ENCODE measurements at places on chromosomes 6 and 20.

- DNase-seq = no peak
Observed at GRCh38 chr20:31476643-31477215, 1.6 kb downstream of the REM1 start.

- DNase-seq = no peak
Observed at GRCh38 chr6:14312587-14312986, 195.0 kb downstream of the CD83 start.

DNA sequence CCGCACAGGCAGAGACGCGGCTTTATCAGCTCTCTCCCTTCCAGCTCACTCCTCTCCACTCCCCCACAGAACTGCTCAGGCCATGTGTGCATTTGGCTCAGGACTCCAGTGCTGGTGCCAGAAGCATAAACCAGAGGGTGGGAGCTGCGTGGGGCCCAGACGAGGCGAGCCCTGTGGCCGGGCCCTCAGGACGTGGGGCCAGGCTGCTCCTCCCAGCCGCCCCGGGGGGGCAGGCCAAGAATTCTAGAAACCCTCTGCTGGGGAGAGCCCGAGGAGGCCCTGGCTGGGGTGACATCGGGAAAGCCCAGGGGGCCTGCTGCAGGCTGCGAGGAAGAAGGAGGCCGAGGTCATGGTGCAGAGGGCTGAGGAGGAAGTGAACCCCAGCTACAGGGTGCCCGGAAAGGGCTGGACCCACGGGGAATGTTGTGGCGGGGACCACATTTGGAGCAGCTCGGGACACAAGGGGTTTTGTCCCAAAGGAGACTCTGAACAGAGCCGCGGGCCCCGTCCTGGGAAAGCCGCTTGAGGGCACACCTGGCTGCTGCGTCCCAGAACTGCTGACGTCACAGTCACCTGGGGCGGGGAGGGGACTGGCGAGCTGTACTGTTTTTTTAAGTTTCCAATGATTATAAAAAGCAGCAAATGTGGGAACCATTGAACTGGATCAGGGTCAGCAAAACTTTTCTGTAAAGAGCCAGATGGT lies 107.1 kb downstream of the BANF2 start:
- no peak for DNase-seq

DNA sequence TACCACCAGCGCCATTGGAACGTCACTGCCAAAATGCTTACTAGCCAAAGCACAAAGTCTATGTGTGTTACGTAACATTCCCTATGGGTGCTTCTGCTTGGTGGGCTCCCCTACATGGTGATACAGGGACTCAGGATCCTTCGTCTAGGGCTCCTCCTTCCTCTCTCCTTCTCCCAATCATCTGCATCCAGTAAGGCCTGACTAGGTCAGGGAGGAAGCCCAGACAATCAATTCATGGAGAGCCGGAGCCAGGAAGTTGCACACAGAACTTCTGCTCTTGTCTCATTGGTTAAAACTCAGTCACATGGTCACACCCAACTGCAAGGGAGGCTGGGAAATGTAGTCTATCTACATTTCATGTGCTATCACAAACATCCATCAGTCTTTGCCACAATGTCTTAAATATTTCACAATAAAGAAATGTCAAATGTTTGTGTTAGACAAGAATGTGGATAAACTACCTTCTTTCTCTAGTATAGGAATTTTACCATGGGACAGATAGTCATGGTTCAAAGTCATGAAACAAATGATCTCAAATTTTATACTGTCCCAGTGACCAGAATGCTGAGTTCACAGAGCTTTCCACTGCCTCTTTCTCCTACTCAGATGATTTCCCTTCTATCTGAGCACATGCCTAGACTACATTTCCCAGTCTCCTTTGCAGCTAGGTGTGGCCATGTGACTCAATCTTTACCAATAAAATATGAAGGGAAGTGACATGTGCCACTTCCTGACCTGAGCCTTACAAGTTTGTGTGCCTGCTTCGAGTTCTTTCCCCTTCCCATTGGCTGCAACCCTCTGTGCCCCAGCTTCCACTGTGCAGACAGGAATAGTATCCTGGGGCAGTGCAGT lies 9.3 kb upstream of the KCNK15 start:
- no peak for DNase-seq

- DNase-seq = no peak
Observed at GRCh38 chr6:516213-516612, 124.7 kb downstream of the IRF4 start.

GRCh38 chr6:39171489-39172376 lies 56.7 kb upstream of the SAYSD1 start:
- no peak for DNase-seq

GRCh38 chr20:62446888-62447869 lies 19.8 kb upstream of the RBBP8NL start:
- DNase-seq = no peak

- DNase-seq = peak; percentile 13
Observed at GRCh38 chr6:88982720-88983119, 19.3 kb upstream of the RNGTT start.

DNA sequence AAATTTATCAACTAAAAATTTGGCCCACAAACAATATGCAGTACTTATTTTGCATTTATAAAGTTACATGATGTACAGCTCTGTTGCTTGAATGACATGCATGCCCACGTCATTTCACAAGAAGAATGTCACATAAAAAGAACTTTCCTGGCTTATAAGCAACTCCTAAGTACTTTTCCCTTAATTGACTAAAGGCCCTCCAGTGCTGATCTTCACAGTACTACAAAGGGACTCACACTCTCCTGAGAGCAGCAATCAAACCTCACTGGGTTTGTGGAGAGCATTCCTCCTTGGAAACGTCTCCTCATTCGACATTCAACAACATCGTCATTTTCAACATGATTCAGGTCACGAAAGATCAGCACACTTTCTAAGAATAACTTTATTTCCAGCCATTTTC lies 111.1 kb downstream of the IPCEF1 start:
- DNase-seq = no peak

DNA sequence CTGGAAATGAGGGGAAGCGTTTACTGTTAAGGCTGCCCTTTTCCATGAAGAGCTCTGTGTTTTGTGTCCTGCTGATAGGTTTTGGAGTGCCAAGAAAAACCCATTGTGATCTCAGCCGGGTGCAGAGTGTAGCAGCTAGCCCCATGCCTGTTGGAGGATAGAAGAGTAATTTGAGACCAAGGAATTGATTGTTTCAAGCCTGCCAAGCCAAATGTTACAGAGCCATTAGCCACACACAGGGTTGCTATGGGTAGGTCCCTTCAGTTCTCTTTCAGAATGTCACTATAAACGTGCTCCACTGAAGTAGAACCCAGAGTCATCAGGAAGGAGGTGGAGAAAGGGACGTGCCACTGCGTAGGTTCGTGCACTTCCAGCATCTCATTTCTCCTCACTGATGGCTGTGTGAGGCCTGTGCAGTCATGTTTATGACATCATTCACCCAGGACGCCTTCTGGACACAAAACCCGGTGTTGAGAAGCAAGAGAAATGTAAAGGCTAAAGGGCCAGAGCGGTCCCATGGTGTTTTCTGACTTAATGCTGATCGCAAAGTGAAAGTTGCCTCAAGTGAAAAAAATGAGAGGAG lies 6.6 kb downstream of the GMPR start:
- DNase-seq = no peak

GRCh38 chr6:106063448-106063850 lies 22.7 kb upstream of the PRDM1 start:
- no peak for DNase-seq

DNA sequence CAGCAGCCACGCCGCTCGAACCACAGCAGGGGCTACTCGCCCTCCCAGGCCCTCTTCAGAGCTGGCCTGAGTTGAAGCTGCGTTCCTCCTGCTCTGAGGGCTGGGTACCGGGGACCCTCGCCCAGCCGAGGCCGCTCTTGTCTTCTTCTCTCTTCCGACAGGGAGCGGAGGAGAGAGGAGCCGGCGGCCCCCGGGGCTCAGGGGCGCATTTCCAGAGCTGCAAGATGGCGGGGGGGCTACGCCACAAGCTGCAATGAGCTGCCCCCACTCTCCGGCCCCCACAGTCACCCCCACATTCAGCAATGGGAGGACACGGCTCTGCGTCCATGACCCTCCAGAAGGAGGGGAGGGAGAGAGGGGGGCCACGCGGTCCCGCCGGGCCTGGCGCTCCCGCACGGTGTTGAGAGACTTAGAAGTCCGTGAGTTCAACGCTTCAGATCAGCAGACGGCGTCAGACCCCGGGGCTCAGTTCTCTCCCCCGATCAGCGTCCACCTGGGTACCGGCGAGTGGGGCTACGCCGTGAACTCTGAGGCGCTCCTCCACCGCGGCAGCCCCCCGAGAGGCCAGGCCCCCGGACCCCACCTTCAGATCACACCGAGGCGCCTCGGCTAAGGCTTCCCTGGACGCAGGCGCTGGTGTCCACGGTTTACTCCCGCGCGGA lies 31.6 kb downstream of the SLC2A4RG start:
- no peak for DNase-seq

DNA sequence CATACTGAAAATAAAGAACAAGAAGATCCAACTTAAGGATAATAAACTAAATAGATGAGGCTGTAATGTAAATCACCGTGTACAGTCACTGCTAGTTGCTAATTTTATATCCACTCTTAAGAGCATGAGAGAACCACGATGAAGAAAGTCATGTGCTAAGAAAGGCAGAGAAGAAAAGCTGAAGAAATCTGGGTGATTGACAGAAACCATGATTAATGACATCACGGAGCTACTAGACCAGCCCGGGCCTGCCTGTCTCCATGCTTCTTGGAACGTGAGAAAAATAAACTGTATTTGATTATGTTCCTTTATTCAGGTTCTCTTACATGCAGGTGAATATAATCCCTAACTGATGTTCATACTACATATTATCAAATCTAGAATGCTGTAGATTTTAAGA lies 84.2 kb upstream of the E2F3 start:
- no peak for DNase-seq

GRCh38 chr6:29905286-29905685 lies 37.0 kb upstream of the HLA-A start:
- no peak for DNase-seq

GRCh38 chr6:28490205-28490890 lies 25.2 kb downstream of the GPX6 start:
- no peak for DNase-seq

- no peak for DNase-seq
Observed at GRCh38 chr20:44479643-44480042, 4.0 kb downstream of the TTPAL start.

GRCh38 chr6:144469144-144469575 lies 184.0 kb downstream of the UTRN start:
- no peak for DNase-seq

DNA sequence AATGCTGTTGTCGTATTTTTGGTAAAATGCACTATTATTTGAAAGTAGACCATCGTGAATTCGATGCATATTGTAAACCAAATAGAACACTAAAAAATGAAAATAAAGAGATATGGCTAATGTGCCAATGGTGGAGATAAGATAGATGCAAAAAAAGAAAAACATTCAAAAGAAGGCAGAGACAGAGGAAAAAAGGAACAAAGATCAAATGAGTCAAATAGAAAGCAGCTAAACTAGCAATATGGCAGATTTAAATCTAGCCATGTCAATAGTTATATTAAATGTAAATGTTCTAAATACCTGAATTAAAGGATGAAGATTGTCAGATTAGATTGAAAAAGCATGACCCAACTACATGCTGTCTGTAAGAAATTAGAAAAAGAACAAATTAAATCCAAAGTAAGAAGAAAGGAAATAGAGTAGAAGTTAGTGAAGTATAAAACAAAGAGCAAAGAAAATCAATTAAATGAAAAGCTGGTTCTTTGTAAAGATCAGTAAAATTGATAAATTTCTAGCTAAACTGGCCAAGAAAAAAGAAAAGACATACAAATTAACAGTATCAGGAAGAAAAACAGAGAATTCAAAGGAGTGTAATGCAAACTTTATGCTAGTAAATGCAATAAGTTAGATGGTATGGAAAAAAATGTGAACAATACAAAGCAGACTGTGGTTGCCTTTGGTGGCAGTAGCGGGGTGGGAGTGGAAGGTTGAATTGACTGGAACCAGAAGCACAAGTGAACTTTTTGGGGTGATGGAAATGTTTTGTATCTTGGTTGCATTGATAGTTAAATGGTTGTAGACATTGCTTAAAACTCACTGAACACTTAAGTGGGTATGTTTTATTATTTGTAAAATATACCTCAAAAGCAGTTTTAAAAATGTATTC lies 44.8 kb downstream of the PTPN1 start:
- no peak for DNase-seq

- no peak for DNase-seq
Observed at GRCh38 chr20:37160683-37161082, 18.4 kb upstream of the RPN2 start.

GRCh38 chr6:56992703-56993102 lies 37.8 kb downstream of the BEND6 start:
- no peak for DNase-seq

GRCh38 chr6:118320652-118321051 lies 227.4 kb upstream of the PLN start:
- no peak for DNase-seq

- peak; percentile 40 for DNase-seq
Observed at GRCh38 chr6:89412071-89413005, at the start of gene RRAGD. Gene RRAGD, minus strand, starts transcription at chr6:89412273. Its CDS starts 280 bp downstream, at chr6:89411993.

GRCh38 chr6:45024610-45025009 lies 303.5 kb upstream of the RUNX2 start:
- no peak for DNase-seq

DNA sequence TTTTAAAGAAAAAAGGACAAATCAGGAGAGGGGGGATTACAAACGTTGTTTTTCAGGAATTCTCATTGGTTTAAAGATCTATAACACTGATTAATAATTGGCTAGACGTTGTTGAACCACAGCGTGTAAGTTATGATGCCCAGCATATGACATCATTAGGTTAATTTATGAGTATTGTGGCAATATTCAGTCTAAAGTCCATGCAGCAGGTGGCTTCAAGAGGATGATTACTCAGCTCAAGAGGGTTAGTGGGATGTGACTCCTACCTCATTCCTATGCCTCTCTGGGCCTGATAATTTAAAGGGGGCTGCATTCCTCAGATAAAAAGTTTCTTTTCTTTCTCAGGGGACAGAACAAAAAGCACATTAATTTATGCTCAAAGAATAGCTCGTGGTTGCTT lies 1309.0 kb downstream of the EPHA7 start:
- no peak for DNase-seq

- no peak for DNase-seq
Observed at GRCh38 chr20:45814314-45814713, 1.9 kb downstream of the UBE2C start.

DNA sequence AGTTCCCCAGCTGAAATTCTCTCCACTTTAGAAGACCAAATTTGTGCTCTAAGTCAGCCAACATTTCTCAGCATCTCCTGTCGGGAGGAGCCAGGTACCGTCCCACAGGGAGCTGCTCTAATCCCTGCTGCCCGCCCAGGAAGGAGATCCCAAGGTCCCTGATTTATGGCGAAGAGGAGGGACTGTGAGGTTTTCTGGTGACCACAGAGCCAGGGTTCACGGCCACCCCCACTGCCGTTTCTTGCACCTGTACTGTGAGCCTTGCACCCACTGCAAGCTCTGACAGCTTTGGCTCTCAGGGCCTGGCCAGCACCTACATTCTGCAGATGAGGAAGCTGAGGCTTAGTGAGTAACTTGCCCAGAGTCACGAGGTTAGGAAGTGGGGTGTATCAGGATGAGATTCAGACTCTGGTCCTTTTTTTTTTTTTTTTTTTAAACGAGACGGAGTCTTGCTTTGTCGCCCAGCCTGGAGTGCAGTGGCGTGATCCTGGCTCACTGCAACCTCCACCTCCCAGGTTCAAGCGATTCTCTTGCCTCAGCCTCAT lies 34.9 kb downstream of the FOXC1 start:
- no peak for DNase-seq

- DNase-seq = no peak
Observed at GRCh38 chr6:158609455-158610155, 34.9 kb downstream of the DYNLT1 start.
